ENCODE measurements at places on chromosomes 5 and 9.
A peak's percentile ranks its signal among the peaks of the same experiment; 100 is the strongest.

DNA sequence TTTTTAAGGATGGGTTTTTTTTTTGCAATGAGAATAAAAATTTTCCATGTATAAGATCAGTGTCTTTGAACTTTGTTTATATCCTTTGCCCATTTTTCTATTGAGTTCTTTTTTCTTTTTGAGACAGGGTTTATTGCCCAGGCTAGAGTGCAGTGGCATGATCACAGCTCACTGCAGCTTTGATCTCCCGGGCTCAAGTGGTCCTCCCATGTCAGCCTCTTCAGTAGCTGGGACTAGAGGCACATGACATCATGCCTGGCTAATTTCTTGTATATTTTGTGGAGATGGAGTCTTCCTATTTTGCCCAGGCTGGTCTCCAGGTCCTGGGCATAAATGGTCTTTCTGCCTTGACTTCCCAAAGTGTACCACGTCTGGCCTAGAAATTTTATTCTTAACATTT, 21.2 kb downstream of the GPBP1 start:
- DNase-seq = no peak

DNA sequence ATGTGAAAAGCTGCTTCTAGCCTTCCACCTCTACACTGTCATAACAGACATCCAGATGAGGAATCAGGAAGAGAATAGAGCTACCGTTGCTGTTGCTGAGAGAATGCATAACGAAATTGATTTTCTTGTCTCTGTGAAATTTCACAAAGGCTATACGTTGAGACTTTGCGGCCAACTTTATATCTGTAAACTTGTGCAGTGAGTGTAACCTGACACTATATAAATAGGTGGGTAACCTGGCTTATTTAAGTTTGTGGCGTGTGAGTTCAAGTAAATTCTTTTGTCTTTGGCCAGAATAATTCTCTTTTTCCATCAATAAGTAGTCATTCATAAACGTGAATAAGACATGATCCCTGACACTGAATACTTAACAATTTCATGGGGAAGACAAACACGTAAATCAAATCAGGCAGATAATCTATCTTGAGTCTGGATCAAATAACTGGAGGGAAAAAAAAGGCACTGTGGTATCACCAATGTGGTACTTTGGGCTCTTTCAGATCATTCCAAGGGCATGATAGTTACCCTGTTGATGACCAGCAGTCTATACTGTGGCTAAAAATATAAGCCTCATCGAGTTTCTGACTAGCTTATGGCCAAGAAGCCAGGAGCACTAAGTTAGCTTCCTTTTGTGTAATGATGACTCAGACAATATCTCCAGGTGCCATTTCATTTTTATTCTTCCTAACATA, 98.2 kb upstream of the RASA1 start:
- no peak for DNase-seq

DNA sequence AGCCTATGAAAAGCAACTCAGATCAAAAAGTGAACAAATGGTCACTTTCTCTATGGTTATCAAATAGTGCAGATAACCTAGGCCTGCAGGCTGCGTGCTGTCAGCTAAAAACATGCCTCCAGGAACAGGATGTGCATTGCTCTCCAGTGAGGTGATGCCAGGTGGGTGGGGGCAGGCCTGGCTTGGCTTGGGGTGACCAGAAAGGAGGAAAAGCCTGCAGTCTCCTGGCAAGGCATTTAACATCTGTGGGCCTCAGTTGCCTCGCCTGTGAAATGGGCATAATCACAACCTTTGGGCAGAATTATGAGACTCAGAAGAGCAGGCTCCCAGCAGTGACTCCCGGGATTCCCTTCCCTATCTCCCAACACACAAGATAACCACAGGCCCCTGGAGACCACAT, 135.9 kb downstream of the COL23A1 start:
- DNase-seq = no peak

- peak; percentile 95 for DNase-seq
Observed at GRCh38 chr5:147453875-147454814, 55.7 kb downstream of the DPYSL3 start.

DNA sequence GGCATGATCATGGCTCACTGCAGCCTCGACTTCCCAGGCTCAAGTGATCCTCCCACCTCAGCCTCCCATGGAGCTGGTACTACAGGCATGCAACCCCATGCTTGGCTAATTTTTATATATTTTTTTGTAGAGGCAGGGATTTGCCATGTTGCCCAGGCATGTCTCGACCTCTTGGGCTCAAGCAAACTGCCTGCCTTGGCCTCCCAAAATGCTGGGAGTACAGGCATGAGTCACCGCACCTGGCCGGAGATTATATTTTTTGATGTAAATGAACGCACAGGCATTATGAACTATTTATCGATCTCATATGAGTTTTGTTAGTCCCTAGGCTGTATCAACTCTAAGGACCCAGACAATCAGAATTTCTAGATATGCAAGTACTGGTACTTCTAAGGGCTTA, 25.5 kb upstream of the CEP120 start:
- DNase-seq = no peak

DNA sequence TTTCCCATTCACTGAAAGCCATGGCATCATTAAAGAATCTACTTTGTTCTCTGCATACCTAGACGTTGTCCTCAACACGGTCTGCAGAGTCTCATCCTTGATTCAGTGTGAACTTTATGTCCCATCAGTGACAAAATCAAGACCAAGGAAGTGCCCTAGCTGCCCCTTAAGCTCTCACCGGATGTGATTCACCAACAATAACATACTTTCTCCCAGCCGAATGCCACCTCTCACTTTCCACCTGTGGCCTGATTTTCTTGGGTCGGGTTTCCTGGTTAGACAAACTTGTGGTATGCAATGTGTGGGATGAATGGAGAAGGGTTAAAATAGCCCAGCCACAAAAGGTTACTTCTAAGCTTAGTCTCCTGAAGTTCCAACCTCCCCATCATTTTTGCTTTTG, 145.3 kb upstream of the PAPPA start:
- no peak for DNase-seq

GRCh38 chr5:78602400-78602799, 46.2 kb downstream of the LHFPL2 start:
- no peak for DNase-seq

DNA sequence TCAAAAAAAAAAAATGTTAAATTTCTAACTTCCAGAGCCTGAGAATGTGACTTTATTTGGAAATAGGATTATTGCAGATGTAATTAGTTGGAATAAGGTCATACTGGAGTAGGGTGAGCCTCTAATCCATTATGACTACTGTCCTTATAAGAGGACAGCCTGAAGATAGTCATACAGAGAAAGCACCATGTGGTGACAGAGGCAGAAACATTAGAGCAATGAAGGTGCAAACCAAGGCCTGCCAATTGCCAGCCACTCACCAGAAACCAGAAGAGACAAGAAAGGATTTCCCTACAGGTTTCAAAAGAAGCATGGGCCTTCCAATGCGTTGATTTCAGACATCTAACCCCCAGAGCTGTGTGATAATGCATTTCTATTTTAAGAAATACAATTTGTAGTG, 659.2 kb upstream of the CHD1 start:
- no peak for DNase-seq

- no peak for DNase-seq
Observed at GRCh38 chr5:125153231-125153630, 406.8 kb upstream of the ZNF608 start.

DNA sequence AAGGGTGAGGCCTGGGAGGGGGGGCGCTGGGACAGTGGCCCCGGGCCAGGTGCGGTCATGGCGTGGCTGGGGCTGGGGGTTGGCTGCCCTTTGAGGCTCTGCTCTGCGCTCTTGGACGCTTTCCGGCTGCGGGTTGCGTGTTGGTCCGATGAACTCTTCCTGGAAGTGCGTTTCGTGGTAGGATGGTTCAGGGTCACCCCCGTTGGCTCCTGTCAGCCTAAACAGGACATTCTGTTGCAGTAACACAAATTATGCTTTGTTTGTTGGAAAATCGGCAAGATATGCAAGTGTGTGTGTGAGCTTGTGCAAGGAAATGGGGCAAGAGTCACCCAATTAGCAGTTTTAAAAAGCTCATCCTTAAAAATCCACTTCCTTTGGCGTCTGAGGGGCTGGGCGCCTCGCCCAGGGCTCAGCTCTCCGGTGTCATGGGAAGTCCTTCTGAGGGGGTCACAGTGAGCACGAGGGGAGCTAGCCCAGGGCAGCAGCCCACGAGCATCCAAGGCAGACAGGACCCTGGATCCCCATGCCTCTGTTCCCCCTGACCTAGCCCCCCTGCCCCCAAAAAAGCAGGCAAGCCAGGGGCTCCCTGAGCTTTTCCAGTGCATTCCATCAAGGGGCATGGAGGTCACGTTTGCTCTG, 22.2 kb upstream of the RNU6ATAC start:
- DNase-seq = peak; percentile 36

DNA sequence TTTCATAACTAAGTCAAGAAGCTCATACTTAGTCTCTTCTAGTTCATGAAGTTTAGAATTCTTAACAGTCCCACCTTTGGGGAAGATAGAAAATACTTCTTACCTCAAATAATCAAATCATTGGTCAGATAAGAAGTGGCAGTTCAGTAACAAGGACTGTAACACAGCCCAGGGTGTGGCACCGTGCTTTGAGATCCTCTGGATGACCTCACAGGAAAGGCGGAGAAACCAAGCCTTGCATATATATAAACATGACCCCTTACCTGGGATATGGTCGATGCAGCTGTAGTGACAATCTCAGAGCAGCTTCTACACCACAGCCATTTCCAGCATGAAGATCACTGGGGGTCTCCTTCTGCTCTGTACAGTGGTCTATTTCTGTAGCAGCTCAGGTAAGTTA, at the start of gene SPINK7:
TSS of gene SPINK7 (plus strand) at position 271 of the 400 bp plus-strand sequence. CDS start at position 332, 61 bp downstream.
- DNase-seq = no peak

DNA sequence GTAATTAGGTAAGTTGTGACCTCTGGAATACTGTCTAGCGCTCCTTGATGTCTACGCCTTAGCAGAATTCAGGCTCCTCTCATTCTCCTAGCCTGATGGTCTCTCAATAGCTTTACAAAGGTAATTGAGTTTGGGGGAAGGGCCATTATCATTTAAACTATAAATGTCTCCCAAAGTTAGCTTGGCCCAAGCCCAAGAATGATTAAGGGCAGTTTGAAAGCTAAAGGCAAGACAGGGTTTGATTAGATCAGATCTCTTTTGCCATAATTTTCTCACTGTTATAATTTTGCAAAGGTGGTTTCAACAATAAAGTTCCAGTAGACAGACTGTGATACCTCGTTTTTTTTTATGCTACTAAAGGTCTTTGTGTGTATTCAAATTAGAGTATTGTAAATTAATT, 3.7 kb upstream of the SLC30A5 start:
- no peak for DNase-seq

GRCh38 chr5:10126900-10127299, 122.8 kb downstream of the ATPSCKMT start:
- no peak for DNase-seq

DNA sequence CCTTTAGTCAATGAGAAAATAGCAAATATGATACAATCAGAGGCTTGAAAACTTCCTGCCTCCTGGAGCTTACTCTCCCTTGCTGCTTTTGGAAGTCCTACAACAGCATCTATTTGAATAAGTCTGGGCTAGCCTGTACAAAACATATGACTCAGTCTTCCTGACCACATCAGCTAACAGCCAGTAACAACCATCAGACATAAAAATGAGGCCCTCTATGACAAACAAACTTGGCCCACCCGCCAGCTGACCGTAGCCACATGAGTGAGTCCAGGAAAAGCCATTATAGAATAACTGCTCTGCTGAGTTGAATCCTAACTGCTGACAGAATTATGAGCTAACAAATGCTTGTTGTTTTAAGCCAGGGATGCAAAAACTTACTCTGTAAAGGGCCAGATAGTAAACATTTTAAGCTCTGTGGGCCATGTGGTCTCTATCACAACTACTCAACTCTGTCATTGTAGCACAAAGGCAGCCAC, 347.6 kb downstream of the PTPRD start:
- peak; percentile 66 for DNase-seq

- no peak for DNase-seq
Observed at GRCh38 chr5:61498121-61498520, 166.1 kb downstream of the ZSWIM6 start.

GRCh38 chr9:135887585-135888050, 19.7 kb downstream of the CAMSAP1 start:
- DNase-seq = no peak

GRCh38 chr9:69299315-69299714, 25.7 kb upstream of the ENTREP1 start:
- no peak for DNase-seq

GRCh38 chr5:24591426-24591825, 53.4 kb downstream of the CDH10 start:
- DNase-seq = no peak

DNA sequence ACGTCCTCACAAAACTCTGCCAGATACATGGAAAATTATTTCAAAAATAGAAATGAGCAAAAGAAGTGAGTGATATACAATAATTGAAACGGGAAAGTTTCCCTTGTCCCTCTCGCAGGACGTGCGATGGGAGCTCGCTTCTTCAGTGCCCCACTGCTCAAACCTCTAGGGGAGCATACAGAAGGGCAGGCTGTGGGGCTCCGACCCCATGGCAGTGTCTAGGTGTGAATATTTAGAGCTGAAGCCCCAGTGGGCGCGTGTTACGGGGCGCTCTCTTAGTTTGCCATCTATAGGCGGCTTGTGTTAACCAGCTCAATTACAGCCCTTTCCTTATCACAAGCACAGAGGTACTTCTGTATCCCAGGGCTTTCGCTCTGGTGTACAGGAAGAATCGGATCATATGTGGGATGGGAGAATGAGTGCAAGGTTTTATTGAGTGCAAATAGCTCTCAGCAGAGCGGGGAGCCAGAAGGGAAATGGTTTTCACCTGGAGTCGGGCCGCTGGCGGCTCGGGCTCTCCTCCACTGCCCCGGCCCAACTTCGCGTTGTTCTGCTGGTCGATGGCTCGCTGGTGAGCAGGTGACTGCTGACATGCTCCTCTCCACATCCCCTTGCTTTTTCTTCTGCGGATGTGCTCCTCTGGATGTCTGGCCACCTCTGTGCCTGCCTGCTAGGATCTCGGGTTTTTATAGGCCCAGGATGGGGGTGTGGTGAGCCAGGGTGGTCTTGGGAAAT, 334.0 kb upstream of the PTPRD start:
- DNase-seq = no peak

GRCh38 chr9:88664773-88665172, 129.8 kb downstream of the NXNL2 start:
- DNase-seq = no peak

- no peak for DNase-seq
Observed at GRCh38 chr5:146770546-146770945, 108.0 kb downstream of the PPP2R2B start.

GRCh38 chr5:75089137-75089536, 36.8 kb upstream of the GCNT4 start:
- no peak for DNase-seq

DNA sequence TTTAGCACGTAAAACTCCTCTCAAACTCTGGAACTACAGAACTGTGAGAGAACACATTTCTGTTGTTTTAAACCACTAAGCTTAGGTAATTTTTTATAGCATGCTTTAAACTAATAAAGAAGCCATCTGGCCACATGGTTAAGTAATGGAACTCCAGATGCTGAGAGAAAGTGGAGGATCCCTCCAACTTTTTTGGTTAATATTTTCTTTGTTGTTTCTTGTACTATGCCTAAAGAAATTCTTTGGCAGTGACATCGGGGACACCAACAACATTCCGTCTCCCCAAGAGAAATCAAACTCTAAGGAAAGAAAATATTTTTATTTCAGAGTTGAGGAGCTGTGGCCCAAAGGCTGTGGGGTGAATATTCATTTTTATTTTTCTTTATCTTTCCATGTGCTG, 734.8 kb upstream of the CDH9 start:
- no peak for DNase-seq

Measured in femur (tissue), 1 donor.